ENCODE measurements at places on chromosomes 5 and 9.

GRCh38 chr9:25225938-25226760 lies 452.1 kb downstream of the TUSC1 start:
- DNase-seq = no peak

GRCh38 chr9:135095470-135096407 lies 8.3 kb downstream of the OLFM1 start:
- DNase-seq = no peak

DNA sequence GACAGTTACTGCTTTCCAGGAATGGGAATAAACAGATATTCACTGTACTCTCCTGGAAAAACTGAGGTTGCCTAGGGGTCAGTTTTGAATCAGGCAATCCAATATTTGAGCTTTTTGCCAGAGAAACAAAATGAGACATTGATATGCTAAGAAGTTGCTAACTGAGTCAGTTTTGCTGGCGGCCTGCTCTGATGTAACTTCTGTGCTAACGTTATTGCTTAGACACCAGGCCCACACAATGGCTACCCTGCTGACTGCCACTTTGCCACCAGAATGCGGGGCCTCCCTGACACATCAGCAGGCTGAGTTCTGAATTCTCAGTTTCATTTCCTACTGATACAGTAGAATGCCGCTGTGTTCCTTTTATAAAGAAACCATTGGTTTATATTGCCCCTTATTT lies 18.2 kb upstream of the ZNF618 start:
- DNase-seq = no peak

DNA sequence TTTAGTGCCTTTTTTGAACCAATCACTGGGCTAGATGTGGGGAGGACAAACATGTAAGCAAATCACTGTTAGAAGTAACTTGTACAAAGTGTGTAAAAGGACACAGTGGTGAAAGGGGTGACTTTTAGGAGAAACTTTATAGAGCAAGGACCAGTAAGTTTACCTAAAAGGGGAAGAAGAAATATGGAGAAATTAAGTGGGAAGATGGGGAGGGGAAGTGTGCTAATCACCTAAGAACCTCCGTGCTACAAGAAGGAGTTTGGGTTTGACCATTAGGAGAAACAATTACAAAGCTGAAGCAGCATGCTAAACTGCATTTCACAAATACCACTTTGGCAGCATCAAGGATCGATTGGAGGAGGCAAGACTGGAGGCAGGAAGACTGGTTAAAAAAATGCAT lies 17.3 kb downstream of the ITGA1 start:
- DNase-seq = no peak

DNA sequence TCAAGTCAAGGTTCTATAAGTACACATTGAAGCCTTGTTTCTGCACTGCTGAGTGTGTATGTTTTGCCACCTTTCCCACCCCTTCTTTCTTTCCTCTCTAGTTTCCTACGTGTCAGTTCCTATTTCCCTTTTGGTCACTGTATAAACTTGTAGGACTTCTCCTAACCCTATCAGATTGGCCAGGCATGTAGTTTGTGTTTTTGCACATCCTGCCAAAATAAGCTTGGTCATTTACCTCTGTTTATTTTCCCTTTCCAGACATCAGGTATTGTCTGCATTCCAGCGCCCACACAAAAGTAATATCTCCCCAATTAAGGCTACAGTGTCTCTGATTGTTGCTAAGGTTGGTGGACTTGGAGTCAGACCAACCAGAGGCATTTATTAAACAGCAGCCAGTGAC lies 252.9 kb upstream of the MPDZ start:
- DNase-seq = no peak

DNA sequence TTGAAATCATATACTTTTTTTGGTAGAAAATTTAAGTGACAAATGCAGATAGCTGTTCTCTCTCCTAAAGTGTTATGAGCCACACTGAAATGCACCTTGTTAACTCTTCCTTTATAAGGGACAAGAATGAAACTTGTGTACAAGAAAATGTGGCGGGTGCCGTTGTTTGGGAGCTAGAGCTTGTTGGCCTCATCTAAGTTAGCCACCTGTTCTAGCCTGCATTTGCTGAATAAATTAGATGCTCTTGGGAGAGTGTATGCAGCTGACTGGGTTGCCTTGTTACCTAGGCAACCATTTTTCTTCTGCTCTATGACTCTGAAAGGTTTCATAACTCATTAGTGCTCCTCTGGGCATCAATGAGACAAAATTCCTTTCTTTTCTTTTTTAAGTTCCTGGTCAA lies 174.3 kb downstream of the TAF11L14 start:
- DNase-seq = no peak

DNA sequence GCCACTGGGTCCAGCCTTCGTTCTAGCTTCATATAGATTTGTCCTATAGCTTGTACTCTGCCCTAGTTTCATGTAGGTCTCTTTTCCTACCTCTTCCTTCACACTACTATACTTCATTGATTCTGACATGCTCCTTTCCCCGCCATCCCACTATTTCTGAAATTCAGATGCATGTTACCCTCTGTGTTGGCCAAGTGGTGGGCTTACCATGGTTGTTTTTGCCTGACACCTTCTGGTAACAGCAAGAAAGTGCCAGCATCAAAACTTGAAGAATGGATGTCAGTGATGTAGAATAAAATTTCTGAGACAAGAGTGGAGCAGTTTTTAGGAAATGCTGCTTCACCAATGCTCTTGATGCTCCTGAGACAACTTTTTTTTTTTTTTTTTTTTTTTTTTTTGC lies 19.5 kb upstream of the SERINC5 start:
- DNase-seq = no peak

DNA sequence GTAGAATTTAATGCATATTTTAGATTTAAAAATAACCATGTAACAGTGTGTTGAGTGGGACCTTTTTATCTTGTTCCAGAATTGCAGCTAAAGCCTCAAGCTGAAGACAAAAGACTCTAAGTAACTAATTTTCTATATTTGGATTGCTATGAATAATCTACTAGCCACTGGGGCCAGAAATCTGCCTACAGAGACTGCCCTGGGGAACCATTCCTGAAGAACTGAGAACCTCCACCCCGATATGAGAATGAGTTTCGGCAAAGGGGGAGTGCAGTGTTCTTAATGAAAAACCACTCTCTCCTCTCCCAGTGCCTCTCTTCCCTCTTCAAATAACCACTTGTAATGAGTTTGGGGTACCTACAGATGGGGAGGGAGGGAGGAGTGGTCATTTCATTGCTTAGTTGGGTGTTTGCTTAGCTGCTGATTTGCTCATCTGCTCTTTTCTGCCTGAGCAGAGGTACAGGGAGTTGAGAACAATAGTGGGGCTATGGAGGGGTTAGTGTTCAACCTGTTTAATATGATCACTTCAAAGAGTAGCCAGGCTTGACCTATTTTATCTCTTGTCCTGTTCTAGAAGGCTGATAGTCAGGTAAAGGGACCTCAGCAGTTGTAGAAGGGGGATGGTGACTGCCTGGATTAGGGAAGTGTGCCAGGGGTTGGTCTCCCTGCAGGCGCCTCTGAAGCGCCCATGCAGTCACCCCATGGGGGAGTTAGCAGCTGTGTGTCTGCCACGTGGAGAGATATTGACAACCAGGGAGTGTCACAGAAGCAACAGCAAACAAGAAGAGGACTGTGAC lies 47.7 kb downstream of the ATG10 start:
- no peak for DNase-seq

DNA sequence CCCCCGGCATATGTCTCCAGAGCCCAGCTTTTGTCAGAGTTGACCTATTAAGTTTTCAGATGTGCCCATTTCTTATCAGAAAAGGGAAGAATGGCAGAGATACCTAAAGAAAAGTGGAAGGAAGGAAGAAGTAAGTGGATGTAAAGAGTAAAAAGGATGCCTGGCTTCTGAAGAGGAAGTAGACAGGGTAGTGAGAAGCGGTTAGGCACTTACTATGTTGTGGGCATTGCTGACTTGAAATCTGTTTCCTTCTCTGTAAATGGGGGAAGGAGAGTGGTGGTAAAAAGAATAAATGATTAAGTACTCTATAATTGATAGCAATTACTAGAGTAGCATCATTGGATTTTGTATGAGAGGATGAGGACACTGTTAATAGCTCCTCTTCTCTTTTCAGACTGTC lies 9.9 kb downstream of the ANP32B start:
- DNase-seq = no peak

DNA sequence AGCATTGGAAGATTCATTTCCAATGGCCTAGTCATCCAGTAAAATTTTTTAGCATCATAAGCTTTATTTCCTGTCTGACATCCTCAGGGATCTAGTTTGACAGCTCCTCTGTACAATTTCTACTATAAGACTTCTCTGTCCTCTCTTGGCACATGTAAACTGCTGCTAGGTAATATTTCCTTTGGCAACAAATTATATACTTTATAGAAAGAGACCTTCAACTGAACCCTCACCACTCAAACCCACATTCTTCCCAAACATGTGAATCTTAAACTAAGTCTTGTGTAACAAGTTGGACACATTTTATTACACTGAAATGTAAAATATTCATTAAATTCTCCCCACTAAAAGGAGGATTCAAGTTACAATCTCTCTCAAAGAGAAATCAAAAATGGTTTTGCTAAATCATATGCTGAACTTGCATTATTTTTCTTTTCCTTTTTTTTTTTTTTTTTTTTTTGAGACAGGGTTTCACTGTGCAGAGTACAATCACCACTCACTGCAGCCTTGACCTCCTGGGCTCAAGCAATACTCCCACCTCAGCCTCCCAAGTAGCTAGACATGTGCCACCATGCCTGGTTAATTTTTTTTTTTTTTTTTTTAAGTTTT lies 36.9 kb downstream of the SCAI start:
- DNase-seq = no peak

DNA sequence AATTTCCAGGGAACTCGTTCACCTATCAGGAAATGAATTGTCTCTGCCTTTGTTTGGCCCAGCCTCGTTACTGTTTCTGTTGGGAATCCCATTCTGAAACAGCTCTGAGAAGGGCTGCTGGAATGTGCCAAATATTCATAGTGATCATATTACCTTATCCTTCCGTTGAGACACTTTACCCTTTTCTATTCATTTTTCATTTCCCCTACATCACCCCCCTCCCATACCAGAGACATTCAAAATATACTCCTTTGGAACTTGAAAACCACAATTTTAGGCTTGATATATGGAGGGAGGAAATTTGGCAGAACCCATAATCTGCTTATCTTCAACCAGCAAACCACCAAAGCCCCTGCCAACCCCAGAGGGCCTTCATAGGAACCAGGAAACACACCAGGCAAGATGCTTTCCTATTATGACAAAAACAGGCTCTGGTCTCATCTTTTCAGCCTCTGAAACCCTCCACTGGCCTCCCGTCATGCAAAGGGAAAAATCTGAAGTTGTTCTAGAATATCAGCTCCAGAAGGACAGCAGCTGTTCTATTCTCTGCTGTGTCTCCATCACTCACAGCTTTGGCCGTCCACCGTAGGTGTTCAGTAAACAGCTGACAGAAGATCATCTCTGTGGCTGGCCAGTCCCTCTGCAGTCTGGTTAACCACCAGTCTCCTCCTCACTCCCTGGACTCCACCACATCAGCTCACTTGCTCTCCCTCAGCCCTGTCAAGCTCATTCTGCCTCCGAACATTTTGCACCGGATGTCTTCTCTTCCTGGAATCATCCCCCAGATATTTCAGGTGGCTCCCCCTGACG lies 217.2 kb upstream of the WWC1 start:
- DNase-seq = no peak

DNA sequence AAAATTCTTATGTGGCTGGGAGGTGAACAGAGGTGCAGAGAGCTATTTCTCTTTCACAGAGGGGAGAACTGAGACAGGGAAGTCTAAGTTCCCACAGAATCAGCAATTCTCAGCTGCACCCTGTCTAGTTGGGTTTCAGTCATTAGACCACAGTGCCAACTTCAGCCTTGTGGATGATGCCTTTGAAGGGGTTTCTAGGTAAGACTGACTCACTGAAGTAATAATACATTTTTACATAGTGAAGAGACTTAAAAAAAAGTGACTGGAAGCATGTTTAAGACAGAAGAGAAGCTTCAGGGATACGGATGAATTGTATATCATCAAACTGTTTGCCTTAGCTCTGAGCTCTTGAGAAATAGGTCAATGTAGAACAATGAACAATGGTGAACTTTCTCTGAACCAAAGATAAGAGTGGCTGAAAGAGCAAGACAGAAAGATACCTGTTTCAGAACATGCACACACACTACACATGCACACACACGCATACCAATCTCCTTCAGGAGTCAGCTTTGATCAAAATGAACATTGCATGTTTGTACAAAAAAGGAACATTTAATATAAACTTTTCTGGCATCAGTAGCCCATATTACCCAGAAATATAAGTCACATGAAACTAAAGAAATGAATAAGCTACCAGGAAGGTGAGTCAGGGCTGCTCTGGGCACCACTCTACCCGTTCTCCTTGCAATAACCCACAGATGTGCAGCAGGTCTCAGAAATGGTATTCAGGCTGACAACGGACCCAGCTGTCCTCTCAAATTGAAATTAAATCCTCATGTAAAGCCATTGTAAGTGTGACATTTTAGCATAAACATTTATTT lies 12.6 kb upstream of the FYB1 start:
- DNase-seq = peak; percentile 40

GRCh38 chr5:42636425-42636824 lies 120.2 kb upstream of the CCDC152 start:
- no peak for DNase-seq

DNA sequence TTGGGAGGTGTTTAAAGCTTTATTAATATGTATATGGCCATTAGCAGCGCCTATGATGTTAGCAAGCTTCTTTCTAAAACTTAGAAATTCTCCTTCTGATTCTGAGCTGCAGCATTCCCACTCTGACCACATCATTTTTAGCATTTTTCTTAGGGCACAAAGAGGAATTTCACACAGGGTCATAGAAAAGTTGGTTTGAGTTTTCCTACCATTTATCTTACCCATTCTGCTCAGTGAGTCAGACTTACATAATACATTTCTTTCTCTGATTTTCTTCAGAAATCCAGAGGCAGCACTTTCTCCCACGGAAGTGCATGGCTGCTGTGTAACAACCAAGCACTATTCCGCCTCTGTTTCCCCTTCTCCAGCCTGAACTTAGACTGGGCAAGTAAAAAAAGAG lies 246.6 kb downstream of the ARL15 start:
- DNase-seq = no peak

DNA sequence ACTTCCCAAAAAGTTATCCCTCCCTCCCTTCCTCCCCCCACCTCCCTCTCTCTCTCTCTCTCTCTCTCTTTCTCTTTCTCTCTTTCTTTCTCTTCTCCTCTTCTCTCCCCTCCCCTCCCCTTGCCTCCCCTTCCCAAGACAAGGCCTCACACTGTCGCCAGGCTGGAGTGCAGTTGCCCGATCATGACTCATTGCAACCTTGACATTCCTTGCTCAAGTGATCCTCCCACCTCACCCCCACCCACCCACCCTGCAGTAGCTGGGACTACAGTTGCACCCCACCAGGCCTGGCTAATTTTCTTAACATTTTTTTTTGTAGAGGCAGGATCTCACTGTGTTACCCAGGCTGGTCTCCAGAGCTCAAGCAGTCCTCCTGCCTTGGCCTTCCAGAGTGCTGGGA lies 32.8 kb downstream of the VPS13A start:
- no peak for DNase-seq

GRCh38 chr5:58066076-58066475 lies 393.8 kb downstream of the PLK2 start:
- no peak for DNase-seq

Data from kidney capillary endothelial cell (primary cell).